ENCODE measurements at places on chromosomes 7 and 10.
A peak's percentile ranks its signal among the peaks of the same experiment; 100 is the strongest.

- no peak for DNase-seq
Measured at GRCh38 chr7:156585025-156585648, 55.4 kb upstream of the RNF32 start.

GRCh38 chr10:86252079-86252478 lies 114.5 kb downstream of the GRID1 start:
- no peak for DNase-seq

DNA sequence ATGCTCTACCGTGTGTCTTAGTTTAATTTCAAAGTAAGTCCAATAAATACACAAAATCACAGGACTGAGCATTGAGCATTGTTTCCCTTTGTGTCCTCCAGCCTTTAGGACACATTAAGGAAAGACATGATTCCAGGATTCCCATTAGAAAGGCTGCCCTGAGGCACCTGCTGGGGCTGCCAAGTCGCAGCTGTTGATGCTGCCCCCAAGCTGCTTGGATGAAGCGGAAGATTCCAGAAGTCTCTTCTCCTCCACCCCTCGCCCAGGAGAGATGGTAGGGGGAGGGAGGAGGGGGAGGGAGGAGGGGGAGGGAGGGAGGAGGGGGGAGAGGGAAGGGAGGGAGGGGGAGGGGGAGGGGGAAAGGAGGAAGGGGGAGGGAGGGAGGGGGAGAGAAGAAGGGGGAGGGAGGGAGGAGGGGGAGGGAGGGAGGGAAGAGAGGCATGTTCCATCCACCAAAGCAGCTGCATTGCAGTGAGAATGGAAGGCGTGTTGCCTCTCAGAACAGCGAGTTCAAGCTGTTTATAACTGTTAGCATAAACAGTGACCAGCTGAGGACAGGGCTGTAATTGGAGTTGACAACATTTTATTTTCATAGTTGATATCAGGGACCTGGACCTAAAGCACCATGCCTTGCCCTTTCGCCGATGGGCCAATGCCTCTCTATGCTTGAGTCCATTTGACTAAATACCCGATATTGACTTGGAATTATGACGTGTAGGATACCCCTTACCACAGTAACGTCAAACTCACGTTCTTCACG lies 67.3 kb downstream of the DIP2C start:
- DNase-seq = no peak

- DNase-seq = no peak
Measured at GRCh38 chr7:38927751-38928150, 18.8 kb upstream of the VPS41 start.

- no peak for DNase-seq
Measured at GRCh38 chr10:58322072-58322834, 12.6 kb upstream of the UBE2D1 start.

GRCh38 chr7:17685141-17685540 lies 255.2 kb downstream of the SNX13 start:
- no peak for DNase-seq

DNA sequence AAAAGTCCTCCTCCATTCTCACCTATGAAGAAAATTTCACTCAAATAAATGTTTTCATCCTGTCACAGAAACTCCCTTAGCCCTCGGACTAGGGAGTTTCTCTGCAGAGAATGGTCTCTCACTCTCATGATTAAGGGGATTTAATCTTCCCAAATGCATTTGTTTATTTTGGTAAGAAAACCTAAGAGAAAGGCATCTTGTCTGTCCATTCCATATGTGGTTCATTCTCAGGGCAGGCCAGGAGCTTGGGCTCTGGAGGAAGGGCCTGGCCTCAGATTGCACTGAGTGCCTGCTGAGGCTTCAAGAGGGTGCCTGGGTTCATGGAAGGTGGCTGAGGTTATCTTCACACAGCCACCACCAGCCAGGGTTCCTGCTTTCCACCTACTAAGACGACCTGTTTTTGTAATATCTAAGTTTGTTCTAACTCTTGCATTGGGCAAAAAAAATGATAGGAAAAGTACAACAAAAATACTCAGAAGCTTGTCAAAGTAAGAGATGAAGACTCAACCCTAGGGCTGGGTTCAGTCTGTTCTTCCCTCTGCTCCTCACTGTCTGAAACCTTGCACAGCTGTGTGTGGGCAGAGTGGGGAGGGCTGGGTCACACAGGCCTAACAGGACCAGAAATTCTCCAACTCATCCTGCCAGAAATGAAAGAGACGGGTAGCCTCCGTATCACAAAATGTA lies 186.7 kb downstream of the CXCL12 start:
- DNase-seq = no peak

GRCh38 chr10:112536663-112537062 lies 89.6 kb downstream of the VTI1A start:
- DNase-seq = no peak

DNA sequence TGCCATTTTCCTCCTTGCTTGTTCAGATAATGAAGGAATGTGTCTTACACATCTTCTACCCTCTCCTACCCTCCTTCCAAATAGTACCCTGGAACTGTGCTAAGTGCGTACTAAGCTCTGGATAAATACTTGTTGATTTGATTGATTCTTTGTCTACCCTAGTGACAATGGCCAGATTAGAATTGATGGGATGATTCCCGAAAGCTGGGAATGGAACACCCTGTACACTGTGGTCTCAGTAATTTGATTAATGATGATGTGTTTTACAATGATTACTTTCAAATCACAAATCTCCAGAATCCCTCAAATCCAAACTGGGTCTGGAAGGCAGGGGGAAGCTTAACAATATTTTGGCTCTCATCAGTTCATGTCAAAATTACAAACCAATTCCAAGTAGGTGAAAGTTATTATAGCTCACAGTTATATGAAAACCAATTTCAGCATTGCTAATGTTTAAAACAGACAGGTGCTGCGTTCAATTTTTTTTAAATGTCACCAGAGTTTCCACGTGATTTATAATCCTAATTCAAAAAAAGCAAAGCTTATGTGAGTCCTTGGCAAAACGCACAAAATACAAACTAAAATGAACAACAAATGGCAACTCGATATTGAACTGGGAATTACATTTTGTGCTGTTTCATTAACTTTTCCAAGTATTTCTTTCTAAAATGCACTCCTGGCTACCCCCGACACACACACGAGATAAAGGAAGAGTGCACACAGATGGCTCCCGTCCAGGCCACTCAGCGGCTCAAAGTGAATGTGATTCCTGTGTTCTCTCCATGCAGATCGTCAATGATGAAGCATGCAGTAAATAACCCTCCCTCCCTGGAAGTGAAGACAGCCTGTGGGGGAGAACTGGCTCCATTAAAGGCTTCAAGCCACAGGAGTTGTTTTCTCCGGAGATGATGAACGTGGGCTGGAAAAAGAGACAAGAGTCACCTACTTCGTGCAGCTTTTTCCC lies 21.7 kb upstream of the ADRB1 start:
- DNase-seq = no peak

DNA sequence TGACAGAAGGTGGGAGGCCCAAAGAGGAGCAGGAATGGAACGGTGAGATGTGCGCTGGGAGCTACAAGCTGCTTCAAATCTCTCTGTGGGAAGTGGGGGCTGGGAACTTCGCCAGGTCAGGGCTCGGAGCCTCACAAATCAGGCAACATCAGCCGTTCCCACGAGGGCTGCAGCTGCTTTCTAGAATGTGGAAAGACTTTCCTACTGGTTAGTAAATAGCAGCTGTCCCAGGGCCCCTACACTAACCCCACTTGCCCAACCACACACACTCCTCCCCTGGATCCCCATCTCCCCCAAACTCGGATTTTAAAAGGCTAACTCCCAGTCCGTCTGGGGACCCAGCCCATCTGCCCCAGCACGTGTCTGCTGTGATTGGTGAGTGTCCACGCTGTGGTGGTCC lies 40.6 kb upstream of the PITRM1 start:
- no peak for DNase-seq

DNA sequence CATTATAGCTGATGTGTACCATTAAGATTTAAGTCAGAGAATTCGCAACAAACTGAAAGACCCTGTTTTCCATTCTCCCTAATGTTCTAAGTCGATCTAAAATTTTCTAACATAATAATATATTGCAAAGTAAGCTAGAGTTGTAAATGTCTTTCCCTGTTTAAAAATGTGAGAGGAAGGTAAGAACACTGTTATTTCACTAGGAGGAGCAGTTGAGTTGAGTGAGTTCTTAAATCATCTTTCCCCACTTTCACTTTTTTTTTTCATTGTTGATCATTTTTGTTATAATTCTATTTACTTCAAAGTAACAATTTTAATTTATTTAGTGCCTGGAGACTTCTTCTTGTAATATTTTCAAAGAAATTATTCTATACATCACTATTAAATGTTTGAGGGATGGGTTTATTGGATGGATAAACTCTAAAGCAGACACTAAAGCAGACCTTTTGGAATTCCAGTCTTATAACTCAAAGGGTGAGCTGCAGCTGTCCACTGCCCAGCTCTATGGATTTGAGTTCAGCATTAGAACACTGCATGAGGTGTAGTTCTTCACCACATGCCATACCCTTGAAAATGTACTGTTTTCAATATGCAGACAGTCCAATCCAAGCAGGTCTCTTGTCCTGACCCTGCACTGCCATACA lies 181.3 kb upstream of the FZD1 start:
- DNase-seq = no peak

DNA sequence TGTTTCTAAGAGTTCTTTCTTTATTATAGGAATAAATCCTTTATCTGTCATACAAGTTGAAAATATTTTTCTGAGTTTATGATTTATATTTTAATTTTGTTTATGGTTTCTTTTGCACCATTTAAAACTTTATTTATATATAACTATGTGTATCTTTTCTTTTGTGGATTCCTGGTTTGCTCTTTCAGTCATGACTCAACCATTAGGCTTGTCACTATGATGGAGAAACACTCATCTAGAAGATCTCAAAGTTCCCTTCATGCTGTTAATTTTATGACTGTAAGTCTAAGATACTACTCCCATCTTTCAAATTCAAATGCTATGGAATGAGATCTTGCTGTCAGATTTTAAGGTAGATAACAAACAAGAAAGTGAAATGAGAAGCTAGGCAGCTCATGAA lies 199.5 kb downstream of the INHBA start:
- no peak for DNase-seq

- DNase-seq = no peak
Measured at GRCh38 chr10:33127622-33128021, 169.6 kb upstream of the ITGB1 start.

DNA sequence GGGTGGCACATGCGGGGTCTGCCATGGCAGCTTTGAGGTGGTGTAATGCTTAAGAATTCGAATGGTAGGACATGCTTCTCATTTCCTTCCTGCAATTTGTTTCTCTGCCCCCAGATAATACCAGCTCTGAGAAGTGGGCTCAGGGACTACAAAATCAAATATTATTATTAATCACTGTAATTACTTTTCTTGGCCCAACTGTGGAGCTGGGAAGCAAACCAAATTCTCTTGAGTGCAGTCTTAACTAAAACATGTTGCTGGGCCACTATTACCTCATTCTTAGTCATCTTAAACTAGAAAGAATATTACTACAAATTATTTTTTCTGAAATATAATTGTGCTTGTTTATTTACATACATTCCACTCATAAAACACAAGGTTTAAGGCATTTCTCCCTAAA lies 566.7 kb upstream of the NRP1 start:
- no peak for DNase-seq

GRCh38 chr10:3399756-3400155 lies 227.2 kb upstream of the PITRM1 start:
- no peak for DNase-seq

- DNase-seq = no peak
Measured at GRCh38 chr7:141748396-141748795, 10.2 kb downstream of the SSBP1 start.

GRCh38 chr7:4634166-4634565 lies 47.9 kb upstream of the FOXK1 start:
- DNase-seq = peak; percentile 24

GRCh38 chr10:89438525-89438924 lies 24.2 kb downstream of the IFIT5 start:
- DNase-seq = no peak

- no peak for DNase-seq
Measured at GRCh38 chr7:117875566-117875965, 2.3 kb upstream of the CTTNBP2 start.

DNA sequence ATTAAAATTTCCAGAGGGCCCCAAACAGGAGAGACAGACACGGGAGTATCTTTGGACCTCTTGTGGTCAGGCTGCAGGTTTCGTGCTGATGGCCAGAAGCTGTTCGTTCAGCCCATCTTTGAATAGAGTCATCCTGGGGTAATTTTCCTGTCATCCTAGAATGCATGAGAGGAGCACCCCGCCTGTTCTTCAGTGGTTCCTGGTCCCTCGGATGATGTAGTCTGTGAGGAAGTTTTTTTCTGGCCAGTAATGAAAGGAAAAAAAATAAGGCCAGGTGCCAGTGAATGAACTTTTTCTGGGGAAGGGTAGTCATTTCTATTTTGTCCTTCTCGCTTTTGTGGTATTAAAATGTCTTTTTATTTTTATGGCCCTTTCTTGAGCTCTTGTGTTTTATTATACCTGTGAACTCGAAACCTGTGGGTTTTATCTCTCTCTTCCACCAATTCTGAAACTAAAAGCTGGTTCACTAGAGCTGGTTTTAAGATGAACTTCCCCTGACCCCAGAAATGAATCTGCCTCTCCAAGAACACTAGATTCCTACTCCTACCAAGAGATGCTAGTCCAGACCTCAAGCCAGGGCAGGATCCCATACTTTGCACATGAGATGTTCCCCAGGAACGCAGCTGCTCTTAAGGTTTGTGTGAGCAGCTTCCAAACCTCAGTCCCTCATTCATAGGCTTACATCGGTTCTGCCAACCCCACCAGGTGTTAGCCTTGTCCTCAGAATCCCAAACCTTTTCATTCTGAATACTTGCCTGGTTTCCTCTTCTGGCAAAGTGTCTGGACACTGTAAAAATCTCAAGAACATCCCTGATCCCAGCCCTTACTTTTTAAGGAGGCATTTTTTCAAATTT lies 15.4 kb upstream of the MEST start:
- DNase-seq = no peak

GRCh38 chr10:63700631-63701156 lies 179.5 kb downstream of the REEP3 start:
- no peak for DNase-seq

DNA sequence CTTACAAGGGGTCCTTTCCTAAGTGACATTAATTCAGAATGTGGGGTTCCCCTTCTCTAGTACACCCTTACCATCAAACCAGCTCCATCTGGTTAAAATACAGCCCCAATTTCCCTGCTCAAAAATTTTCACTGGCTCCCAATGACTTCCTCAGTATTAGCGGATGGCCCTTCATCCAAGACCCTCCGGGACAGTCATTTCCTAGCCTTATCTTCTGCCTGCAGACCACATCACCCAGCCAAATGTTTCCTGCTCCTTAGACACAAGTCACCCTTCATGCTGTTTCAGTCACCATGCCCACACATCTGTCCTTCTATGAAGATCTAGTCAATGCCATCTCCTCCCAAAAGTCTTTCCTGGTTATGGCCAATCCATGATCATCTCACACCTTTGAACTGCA lies 45.2 kb downstream of the PARD3 start:
- DNase-seq = no peak

Data from epithelial cell of prostate (primary cell).